ENCODE measurements at places on chromosomes 2 and 18. TPM values are rescaled to one million over a fixed set of nuclear protein-coding genes. Genes with fewer than 3 reads are reported as not detected.

Gene ALPP
- not detected for total RNA-seq

DNA sequence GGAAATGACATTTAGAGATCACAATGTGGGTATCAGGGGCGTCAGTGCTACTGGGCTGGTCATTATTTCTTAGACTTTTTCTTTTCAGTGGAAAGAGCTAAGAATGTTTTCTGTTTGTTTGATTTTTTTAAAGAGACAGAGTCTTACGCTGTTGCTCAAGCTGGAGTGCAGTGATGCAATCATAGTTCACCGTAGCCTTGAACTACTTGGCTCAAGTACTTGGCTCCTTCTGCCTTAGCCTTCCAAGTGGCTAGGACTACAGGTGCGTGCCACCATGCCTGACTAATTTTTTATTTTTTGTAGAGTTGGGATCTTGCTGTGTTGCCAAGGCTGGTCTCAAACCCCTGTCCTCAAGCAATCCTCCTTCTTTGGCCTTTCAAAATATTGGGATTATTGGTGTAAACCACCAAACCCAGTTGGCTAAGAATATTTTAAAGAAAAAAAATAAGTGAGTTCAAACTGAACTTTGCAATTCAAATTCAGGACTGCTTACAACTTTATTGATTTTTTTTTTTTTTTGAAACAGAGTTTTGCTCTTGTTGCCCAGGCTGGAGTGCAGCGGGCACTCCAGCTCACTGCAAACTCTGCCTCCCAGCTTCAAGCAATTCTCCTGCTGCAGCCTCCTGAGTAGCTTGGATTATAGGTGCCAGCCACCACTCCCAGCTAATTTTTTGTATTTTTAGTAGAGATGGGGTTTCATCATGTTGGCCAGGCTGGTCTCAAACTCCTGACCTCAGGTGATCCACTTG, 154.2 kb downstream of the MIB1 start:
- no peak for DNase-seq

DNA sequence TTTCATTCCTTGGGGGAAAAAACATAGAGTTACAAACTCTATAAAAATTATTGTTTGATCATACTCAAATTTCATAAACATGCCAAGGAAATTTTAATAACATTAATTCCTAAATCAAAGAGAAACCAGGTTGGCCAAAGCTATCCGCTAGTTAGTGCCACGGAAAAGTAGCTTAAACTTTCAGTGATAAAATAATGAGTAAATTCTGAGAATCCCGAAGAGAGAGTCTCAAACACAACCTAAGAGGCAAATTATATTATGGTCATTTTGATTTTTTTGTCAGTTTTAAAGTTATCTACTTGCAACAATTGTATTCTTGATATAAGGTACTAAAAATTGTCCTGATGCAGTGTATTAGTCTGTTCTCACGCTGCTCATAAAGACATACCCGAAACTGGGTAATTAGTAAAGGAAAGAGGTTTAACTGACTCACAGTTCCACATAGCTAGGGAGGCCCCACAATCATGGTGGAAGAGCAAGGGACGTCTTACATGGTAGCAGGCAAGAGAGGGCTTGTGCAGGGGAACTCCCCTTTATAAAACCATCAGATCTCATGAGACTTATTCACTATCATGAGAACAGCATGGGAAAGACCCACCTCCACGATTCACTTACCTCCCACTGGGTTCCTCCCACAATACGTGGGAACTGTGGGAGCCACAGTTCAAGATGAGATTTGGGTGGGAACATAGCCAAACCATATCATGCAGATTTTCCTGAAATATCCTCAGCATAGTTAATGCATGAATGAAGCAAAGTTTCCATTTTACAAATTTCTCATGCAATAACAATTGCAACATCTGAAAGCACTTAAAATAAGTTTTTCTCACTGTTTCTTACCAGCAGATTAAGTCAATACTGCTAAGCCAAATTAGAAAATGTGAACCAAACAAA, 205.9 kb upstream of the STK17B start:
- no peak for DNase-seq

- no peak for DNase-seq
These were observed 188.8 kb downstream of the PTPRM start for GRCh38 chr18:7755753-7756475.

GRCh38 chr2:217954971-217955740, 47.6 kb downstream of the TNS1 start:
- no peak for DNase-seq

All from CD4-positive, alpha-beta memory T cell (primary cell).